SW480 (cell line): ENCODE measurements at places on chromosomes 12 and 14.

DNA sequence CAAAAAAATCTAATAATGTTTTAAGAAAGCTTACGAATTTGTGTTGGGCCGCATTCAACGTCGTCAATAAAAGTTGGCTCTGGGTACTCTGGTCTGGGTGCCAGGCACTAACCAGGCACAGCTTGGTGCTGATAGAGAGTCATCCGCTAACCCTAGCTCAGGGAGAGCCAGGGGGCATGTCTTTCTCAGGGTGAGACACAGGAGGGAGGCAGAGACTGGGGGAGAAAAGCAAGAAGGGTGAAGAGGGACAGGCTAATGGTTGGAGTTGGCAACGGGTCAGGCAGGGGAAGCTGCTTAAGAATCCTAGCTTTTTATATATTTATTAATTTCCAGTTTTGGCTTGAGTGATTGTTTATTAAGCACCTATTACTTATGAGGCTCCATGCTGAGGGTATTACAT, 105.0 kb downstream of the CMKLR1 start:
- DNase-seq: no peak

GRCh38 chr12:25617991-25618390, 64.9 kb upstream of the LMNTD1 start:
- no peak for DNase-seq

DNA sequence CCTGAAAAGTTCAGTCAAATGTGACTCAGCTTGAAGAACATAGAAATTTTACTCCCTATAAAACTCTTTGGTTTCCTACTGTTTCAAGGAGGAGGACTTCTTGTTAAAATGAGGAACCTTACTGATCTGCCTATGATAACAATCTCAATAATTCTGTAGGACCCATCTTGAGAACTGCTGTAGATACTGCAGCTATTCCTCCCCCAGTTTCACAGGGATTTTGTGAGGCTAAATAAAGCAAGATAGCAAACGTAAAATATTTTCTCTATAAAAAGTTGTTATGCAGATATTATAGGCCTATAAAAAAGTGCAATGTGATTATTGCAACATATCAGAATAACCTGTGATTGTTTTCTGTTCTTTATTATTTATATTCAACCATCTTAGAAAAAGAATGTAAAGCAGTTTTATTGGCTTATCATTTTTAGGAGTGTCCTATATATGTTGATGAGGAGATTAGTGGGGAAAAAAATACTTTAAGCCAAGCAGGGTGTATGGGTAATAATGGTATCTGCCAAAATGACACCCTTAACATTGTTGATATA, 12.1 kb downstream of the CLEC14A start:
- DNase-seq: no peak

DNA sequence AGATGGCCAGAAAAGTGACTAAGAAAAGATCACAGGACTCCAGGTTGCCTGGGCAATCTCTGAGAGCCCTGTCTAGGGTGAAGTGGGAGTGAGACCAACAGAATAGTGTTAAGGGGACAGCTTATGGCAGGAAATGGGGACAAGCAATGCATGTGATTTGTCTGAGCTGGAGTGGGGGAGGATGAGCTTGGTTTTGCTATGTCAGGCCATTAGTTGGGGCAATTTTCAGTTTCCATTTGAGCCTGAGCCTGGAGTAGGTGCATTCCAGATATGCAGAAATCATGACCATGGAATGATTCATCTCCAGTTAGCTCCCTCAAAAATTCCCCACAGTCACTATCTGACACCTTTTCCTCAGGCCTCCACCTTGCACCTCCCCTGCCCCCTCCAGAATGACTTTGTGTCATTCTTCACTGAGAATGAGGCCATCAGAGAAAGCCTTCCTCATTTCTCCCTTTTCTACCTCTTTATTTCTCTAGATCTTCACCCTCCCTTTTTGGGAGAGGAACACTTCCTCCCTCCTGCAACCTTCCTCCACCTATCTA, 150.9 kb upstream of the PLEKHG7 start:
- peak; percentile 46 for DNase-seq

- DNase-seq: no peak
Observed at GRCh38 chr14:75370416-75371205, 57.2 kb upstream of the JDP2 start.

GRCh38 chr12:98901189-98901588, 256.1 kb downstream of the APAF1 start:
- DNase-seq: no peak

DNA sequence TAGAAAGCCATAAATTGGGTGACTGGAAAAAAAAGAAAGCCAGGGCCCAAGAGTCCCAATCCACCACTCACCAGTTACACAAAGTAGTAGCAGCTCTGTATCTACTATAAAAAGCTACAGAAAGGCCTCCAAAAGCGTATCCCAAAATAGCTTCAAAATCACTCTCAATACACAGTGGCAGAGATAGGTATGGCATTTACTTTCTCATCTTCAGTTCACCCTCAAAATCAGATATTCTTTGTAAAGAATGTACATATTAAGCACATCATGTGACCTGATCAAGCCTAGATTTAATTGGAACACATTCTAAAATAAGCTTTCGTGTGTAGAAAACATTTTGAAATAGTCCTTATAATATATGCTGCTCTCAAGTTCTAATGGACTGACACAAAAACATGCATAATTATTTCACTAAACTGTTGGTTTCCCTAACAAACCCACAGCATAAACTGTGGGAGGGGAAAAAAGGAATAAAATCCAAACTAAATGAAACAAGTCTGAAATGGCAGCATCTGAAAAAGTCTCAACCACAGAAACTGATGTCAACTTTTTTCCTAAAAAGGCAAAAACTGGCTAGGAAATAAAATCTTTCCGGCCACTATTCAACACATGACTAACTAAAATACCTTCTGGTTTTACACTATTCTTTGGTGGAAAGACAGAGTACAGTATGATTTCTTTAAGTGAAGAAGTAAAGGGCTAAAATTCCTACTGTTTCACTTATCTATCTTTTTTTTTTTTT, 25.9 kb downstream of the UBE2N start:
- DNase-seq: no peak

DNA sequence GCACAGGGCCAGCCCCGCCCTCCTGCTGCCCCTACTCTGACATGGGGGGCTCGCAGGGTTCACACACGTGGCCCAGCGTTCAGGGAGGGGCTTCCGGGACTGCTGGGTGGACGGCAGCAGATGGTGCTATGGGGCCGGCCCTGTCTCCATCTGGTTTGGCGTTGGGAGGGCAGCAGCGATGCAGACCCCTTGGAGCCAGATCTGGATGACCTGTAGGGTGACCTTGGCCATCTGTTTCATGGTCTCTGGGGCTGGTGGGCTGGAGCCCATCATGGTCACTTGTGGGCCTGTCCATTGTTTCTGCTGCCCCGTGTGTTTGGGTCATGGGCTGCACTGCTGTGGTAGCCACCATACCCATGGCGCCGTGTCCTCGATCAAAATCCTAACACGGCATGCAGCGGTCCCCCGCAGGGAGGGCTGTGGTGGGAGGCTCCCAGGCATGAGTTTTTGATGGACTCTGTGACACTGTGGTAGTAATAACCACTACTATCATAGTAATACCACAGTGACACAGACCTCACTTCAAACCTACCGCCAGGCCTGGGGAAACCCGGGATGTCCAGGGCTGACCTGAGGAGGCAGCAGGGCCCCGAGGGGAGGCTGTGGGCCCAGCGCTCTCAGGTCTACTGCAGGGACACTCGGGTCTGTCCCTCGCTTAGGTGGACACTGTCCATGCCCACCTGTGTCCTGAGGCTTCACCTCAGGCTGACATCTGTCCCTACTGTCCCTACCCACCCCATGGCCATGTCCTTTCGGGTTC, 359.4 kb downstream of the TMEM121 start:
- DNase-seq: no peak
